NCI-H446 treated with DMSO at 0.1 percent for 48 hours (cell line): ENCODE measurements at places on chromosomes 6 and 20.

DNA sequence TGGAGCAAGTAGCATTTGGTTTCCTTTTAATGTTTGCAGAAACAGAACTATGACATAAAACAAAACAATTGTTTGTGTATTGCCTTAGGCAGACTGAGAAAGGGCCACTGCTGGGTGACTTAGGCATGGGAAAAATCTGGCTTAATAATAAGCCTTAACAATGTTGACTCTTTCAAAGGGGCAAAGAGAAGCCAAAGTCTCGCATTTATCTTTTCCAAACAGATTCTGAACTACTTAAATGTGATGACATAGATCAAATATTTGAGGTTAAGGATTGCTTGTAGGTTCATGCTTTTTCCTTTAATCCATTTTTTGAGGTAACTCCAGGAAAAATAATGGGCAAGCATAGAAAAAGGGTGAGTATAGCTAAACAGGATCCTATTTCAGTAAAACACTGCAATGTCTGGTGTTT is 39.6 kb downstream of the ADAT2 start:
- no peak for DNase-seq

DNA sequence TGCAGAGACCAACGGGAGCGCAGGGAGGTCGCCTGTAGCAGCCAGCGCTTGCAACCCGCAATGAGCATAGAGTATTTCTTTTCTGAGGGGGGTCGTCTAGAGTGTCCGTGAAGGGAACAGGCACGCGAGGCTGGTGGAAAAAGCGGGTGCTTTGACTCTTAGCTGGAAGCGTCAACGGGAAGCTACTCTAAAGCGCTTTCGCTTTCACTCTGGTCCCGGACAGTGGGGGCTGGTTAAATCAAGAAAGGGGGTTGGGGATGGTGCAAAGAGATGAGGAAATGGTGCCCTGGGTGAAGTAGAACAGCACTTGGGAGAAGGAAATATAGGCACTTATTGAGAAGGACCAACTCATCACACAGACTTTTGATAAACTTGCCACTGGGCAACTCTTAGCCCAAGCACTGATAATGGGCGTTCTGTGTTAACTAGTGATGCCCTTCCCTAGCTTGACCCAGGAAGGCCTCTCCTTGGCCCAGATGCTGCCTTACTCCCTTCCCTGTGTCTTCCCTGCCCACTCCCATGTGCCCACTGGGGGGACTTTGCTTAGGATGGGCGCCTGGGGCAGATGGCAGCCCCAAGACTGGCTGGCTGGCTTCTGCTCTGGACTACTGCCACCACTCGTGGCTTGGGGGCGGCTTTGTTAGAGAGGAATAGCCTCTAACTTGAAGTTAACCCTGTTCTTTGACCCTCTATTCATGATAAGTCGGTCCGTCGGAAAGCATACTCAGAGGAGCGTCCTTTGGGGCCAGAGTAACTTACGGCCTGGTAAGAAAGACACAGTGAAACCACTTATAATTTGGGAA is 585 bp downstream of the PSMB9 start:
- DNase-seq, result no peak

GRCh38 chr6:147117580-147117979 is 86.6 kb upstream of the STXBP5 start:
- DNase-seq, result no peak

GRCh38 chr6:145485288-145485687 is 250.0 kb downstream of the EPM2A start:
- DNase-seq, result no peak

- no peak for DNase-seq
These were observed 6.0 kb downstream of the PLCG1 start for GRCh38 chr20:41143354-41143753.

DNA sequence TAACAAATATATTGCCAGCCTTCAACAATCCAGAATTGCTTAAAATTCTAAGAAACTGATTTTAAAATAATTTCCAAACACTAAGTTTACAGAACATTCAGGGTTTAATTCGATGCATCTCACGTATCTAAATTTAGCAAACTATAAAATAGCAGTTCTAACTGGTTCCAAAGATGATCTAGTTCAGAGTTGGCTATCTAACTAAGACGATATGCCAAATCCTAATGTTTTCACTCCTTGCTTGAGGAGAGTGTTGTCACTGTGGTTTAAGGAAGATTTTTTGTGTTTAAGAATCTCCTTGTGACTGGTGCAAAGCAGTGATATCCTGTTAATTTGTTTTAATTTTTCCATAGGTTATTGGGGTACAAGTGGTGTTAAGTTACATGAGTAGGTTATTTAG is 311.5 kb upstream of the ID4 start:
- DNase-seq, result no peak

DNA sequence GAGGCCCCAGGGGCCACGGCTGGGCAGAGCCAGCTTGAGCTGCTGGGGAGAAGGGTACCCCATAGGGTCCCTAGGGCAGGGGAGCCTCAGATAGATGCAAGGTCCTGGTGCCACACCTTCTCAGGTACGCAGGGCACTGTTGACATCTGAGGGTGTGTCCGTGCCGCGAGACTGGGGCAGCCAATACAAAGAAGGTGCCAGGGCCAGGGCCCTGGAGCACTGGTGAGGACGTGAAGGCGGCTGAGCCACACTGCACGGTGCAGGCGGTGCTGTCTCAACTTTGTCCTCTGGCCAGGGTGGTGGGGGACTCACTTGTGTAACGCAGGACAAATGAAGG is 649 bp upstream of the LRRC73 start:
- no peak for DNase-seq

- DNase-seq, result no peak
These were observed 145.9 kb downstream of the RALGAPA2 start for GRCh38 chr20:20566516-20566915.

GRCh38 chr20:50578061-50578777 is 68.0 kb downstream of the PTPN1 start:
- DNase-seq, result no peak

DNA sequence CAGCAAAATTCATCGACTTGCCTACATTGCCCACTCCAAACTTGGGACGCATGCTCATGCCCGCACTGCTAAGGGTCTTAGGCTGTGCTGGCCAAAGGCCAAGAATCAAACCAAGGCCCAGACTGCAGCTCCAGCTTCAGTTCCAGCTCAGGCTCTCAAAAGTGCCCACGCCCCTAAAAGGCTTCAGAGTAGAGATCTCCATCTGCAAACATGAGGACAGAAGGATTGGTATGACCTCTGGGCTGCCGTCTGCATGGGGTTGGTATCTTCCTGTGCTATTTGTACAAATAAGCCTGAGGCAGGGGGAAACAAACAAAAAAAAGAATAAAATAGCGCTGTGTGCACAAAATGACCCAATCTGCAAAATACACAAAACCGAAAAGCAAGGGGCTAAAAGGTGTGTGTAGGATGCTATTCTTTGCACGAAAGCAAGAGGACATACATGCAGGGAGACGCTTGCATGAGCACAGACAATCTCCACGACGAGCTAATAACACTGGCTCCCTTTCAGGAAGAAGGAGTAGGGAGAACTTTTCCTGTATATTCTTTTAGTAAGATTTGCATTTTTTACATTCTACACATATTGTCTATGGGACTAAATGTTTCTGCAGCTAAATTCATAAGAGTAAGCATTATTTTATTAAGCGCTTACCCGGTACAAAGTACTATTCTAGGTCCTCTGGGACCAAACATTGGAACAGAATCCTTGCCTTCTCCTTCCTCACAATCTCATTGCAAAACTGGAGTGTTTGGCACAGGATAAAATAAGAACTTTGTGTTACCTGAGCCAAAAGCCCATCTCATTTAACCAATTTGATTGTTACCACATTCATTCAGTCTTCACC is 33.1 kb downstream of the ATP9A start:
- no peak for DNase-seq

GRCh38 chr20:50541606-50542041 is 31.4 kb downstream of the PTPN1 start:
- no peak for DNase-seq

DNA sequence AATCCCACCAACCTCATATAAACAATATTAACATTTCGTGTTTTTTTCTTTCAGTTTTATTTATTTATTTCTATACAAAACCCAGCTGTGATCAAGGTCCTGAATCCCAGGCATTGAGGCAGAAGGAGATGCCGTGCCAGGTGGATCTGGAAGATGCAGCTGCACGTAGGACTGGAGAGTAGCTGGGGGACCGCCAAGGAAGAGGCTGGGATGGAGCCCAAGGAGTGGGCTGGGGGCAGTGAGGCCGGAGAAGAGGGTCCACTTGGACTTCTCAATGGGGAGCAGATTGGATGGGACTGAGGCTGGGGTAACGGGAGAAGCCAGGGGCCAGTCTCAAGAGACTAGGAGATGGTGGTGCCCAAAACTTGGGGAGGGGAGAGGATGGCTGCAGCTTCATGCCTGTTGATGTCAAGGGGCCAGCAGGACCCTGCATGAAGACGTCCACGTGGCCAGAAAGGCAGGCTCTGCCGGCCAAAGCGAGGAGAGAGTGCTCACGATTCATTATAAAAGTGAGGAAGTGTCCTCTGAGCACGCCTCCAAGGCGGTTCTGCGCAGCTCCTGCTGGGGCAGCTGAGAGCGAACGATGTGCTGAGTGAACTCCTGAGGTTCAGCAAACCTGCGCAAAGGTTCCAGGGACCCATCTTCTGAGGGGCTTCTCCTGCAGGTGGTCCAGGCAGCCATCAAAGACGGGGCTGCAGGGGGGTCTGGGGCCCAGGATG is 110.3 kb downstream of the BMP7 start:
- no peak for DNase-seq

- no peak for DNase-seq
These were observed 251.8 kb downstream of the TBC1D7 start for GRCh38 chr6:13076575-13076974.

GRCh38 chr20:38266426-38266825 is 5.9 kb upstream of the KIAA1755 start:
- DNase-seq, result no peak

DNA sequence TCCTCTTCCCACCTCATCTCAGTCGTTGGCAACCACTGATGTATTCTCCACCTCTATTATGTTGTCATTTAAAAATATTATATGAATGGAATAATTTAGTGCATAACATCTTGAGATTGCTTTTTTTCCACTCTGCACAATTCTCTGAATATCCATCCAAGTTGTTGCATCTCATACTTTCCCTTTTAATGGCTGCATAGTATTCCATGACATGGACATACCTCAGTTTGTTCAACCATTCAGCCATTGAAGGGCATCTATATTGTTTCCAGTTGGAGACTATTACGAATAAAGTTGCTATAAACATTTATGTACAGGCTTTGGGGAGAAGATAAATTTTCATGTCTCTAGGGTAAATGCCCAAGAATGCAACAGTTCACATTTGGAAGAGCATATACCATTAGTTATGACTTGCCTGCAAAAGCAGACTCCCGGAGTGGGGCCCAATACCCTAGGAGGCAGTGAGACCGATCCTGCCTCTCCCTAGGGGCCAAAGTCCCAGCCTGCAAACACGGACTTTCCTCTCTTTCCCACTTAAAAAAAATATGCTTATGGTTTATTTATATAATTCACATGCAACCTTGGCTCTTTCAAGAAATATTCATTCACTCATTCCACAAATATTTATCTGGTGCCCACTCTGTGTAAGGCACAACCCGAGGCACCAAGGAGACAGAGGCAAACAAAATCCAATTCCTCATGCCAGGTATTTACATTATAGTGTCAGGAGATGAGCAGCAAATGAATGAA is 227.0 kb upstream of the PMEPA1 start:
- no peak for DNase-seq

DNA sequence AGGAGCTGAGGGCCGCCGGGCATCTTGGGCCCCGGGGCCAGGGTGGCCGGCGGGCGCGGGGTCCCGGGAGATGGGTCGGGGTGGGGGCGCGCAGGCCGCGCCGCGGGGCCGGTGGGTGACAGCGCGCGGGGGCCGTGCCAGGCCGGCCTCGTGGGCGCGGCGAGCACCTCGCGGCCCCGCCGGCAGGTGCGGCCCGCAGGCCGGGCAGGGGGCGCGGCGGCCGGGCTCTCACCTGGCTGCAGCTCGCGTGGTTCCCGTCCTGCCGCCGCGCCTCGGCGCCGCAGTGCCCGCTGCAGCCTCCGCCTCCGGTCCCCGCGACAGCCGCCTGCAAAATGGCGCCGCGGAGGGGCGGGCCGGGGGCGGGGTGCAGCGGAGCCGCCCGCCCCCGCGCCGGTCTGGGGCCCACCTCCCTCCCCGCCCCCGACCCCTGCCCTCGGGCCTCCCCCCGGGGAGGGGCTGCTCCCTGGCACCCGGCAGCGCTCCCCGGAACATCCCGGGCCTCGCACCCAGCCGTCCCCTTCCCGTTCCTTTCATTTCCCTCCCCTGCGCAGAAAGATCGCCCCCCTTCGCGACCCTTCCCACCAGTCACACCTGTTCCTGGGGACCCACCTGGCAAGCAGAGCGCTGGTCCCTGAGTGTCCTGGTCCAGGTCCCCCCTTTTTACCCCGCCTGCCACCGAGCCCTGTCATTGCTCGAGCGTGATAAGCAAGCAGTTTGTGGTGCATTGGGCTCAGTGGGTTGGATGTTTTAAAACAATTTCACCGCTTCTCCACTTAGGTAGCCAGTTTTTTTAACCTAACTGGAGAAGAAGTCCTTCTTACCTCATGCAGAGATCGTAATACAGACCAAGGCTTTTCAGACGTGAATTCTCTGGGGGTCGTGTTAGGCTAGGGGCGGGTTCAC is at the start of gene SLC23A2:
TSS of gene SLC23A2 (minus strand) at position 337 of the 903 bp plus-strand sequence. CDS start 68,948 bp downstream, outside the sequence.
- no peak for DNase-seq

- no peak for DNase-seq
These were observed 163.4 kb downstream of the UBE3D start for GRCh38 chr6:82902290-82902689.

DNA sequence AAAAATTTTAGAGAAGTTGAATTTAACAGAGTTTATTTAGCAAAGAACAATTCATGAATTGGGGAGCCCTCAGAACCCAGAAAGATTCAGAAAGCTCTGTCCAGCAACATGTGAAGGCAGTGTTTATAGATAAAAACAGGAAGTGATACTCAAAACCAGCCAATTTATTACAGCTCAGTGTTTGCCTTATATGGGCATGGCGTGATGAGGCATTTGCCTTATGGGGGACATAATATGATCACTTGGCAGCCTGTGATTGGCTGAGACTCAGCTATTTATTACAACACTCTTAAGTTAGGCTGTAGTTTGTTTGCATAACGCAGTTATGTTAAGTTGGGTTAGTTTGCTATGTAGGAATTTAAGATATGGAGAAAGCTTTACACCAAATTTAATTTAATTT is 11.5 kb downstream of the HLA-DPA1 start:
- no peak for DNase-seq

DNA sequence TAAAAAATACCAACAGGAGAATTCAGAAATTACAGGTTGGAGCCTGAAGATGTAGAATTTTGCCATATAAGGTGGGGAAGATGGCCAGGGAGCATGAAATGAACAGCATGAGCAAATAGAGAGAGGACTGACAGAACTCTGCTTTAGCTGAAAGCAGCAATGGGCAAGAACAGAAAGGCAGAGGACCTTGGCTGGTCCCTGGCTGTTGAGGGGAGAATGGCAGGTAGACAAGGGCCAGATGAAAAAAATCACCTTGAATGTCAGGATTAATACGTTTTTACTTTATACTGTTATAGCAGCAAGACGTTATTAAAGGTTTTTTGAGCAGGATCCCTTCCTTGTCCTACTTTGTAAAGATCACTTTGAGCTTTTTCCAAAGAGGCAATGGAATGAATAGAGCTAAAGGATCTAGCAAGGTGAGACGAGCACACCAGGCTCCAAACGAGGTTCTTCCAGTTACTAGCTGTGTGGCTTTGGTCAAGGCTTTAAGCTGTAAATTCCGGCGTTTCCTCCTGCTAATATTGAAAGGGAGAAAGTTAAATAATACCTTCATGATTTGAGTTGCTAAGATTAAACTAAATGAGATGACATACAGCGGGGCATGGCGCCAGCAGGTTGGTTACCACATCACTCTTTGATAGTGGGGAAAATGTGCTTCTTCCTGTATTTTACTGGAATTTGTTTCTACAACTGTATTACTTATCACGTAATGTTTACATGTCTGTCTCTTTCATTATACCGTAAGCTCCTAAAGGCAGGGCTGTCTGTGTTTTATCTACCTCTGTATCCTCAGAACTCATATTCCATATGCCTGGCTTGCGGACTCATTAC is 776 bp downstream of the PPIL1 start:
- DNase-seq, result no peak
